ENCODE measurements at places on chromosomes 5 and 9. TPM values are rescaled to one million over a fixed set of nuclear protein-coding genes. Genes with fewer than 3 reads are reported as not detected.

TTF1 gene
- total RNA-seq, result 11.8 TPM

KIF4B gene
- under 0.01 TPM for total RNA-seq

SLCO4C1 gene
- total RNA-seq, result under 0.01 TPM

HSPB3 gene
- total RNA-seq, result not detected

INSL6 gene
- total RNA-seq, result not detected

IRGM gene
- not detected for total RNA-seq

MLANA gene
- total RNA-seq, result not detected

CCDC183 gene
- under 0.01 TPM for total RNA-seq

ENTPD2 gene
- total RNA-seq, result 3.1 TPM

ADAMTS16 gene
- not detected for total RNA-seq

PCDHGB4 gene
- 3.1 TPM for total RNA-seq

PCDHB14 gene
- total RNA-seq, result 1.7 TPM

ITGA2 gene
- total RNA-seq, result 97.1 TPM

HRH2 gene
- not detected for total RNA-seq

CKMT2 gene
- total RNA-seq, result 0.36 TPM

CCDC171 gene
- 2.3 TPM for total RNA-seq

C5orf58 gene
- not detected for total RNA-seq

SLC6A7 gene
- not detected for total RNA-seq

ASPN gene
- total RNA-seq, result not detected

SLC6A18 gene
- total RNA-seq, result not detected

DRD1 gene
- total RNA-seq, result not detected

LECT2 gene
- total RNA-seq, result not detected

ARSB gene
- total RNA-seq, result 3.1 TPM

SHC3 gene
- under 0.01 TPM for total RNA-seq

ABLIM3 gene
- total RNA-seq, result 11.3 TPM

NME5 gene
- under 0.01 TPM for total RNA-seq

TMEM215 gene
- not detected for total RNA-seq

PCDHGA4 gene
- 1.8 TPM for total RNA-seq

TMEM232 gene
- total RNA-seq, result 2.8 TPM

ENTPD8 gene
- not detected for total RNA-seq

PDE6A gene
- total RNA-seq, result not detected

DCTN4 gene
- total RNA-seq, result 35.9 TPM

NOTCH1 gene
- 571 TPM for total RNA-seq

SKP2 gene
- total RNA-seq, result 20.1 TPM

TMEM252 gene
- total RNA-seq, result not detected

SPACA9 gene
- 2.8 TPM for total RNA-seq

BTNL8 gene
- not detected for total RNA-seq

IL3 gene
- not detected for total RNA-seq

PDCD1LG2 gene
- 7.8 TPM for total RNA-seq

AGXT2 gene
- not detected for total RNA-seq

SLCO6A1 gene
- 0.21 TPM for total RNA-seq

SPATA31A3 gene
- not detected for total RNA-seq

C9 gene
- total RNA-seq, result not detected

KIAA1958 gene
- 2.7 TPM for total RNA-seq

PTGDS gene
- total RNA-seq, result not detected

DNM1 gene
- total RNA-seq, result 2.6 TPM

SLC4A9 gene
- 0.07 TPM for total RNA-seq

CTXN3 gene
- not detected for total RNA-seq

PFN3 gene
- not detected for total RNA-seq

Data from nasal cavity respiratory epithelium epithelial cell of viscerocranial mucosa (primary cell).